ENCODE measurements at places on chromosomes 7 and 10. TPM values are rescaled to one million over a fixed set of nuclear protein-coding genes. Genes with fewer than 3 reads are reported as not detected.

GRCh38 chr7:47751043-47751442 is 169.1 kb upstream of the TNS3 start:
- DNase-seq, result no peak

CHST3 gene
- total RNA-seq, result 15.4 TPM

- no peak for DNase-seq
These were observed 47.8 kb upstream of the PARD3 start for GRCh38 chr10:34862892-34863291.

- no peak for DNase-seq
These were observed 279.8 kb downstream of the KCNMA1 start for GRCh38 chr10:77357611-77358310.

TLX1 gene
- not detected for total RNA-seq

GRCh38 chr10:5314840-5315239 is 49.9 kb upstream of the UCN3 start:
- DNase-seq, result no peak

ADCY1 gene
- total RNA-seq, result 5.0 TPM

DNA sequence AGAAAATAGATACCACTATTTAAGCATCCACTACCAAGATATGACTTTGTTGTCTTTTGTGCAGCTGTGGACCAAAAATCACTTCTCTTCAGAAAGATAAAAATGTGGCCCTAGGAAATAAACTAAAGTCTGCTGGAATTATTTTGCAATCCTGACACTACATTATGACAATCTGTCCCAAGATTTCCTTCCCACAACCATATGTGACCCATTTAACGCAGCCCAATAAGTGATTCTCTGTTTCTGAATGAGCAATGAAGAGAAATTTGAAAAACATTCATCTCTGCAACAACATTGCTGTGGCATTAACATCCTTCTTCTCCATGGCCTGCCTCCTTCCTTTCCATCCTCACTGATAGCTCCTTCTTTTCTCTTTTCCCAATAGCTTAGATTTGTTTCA is 212.0 kb downstream of the TSPAN12 start:
- no peak for DNase-seq

VAX1 gene
- not detected for total RNA-seq

DNA sequence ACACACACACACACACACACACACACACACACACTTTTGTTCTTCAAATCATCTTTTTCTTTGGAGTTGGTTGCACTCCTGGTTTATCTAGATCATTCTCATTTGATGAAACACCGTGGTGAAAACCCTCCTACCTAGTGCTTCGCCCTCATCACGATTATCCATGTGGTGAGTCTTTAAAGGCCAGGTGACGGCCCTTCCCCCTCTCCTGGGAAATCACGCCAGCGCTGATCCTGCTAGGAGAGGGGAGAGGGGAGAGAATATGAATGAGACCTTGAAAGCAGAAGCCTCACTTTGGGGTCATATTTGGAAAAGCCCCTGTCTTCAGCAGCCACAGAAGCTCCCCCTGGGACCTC is 103.9 kb upstream of the LRRC4 start:
- DNase-seq, result no peak

UCN3 gene
- not detected for total RNA-seq

NCF1 gene
- 6.0 TPM for total RNA-seq

DNA sequence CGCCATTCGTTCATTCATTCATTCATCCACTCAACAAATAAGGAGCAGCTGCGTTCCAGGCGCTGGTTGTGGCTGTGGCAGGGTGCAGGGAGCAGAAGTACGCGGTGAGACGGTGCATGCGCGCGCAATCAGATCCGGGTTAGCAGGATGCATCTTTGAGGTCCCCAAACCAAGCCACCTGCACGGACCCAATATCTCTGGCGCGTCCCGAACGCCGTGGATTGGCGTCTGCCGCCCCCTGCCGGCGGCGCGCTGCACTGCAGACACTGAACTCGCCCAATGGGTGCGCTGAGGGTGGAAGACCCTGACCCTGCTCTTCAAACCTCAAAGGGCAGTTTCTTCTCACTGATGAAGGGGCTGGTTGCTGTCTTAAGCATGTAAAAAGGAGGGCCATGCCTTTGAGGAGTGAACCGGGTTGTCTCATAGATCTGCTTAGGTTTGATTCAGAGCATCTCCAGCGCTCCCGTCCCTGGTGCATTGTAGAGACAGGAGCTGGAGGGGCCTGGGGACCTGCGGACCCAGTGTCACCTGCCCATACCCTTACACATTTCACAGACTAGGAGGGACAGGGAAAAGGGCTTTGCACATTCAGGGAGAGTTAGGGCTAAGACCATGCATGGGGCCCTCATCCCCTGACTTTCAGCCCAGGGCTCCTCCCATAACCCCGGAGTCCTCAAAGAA is 102.5 kb downstream of the RAMP3 start:
- peak; percentile 77 for DNase-seq

CUZD1 gene
- 0.11 TPM for total RNA-seq

GRCh38 chr7:151135866-151136843 is 31.3 kb downstream of the GBX1 start:
- DNase-seq, result peak; percentile 27

GRCh38 chr10:126090443-126090842 is 194.1 kb downstream of the FANK1 start:
- DNase-seq, result no peak

SLC26A4 gene
- total RNA-seq, result 0.46 TPM

- no peak for DNase-seq
These were observed 148.8 kb downstream of the FAM107B start for GRCh38 chr10:14625765-14626525.

DNA sequence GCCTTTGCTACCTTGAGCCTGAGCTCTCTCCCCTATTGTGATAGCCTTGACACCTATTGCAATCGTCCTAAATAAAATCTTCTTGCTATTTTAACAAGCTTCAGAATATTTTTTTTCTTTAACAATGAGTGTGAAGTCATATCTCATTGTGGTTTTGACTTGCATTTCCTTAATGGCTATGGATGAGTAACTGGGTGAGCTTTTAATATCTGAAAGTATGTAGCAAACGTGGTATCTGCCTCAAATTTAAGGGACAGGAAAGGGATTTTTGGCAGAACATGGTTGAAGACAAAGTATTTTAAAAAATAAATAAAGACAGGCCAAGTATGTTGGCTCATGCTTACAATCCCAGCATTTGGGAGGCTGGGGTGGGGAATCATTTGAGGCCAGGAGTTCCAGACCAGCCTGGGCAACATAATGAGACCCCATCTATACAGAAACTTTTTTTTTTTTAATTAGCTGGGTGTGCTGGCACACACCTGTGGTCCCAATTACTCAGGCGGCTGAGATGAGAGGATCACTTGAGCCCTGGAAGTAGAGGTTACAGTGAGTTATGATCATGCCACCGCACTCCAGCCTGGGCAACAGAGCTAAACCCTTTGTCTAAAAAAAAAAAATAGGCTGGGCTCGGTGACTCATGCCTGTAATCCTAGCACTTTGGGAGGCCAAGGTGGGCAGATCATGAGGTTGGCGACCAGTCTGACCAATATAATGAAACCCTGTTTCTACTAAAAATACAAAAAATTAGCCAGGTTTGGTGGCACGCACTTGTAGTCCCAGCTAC is 319.3 kb upstream of the NRP1 start:
- DNase-seq, result no peak

GRCh38 chr10:26738301-26738911 is 40.9 kb downstream of the PDSS1 start:
- DNase-seq, result no peak

GRCh38 chr10:131088619-131089018 is 222.9 kb downstream of the TCERG1L start:
- DNase-seq, result no peak

Measured in Right ventricle myocardium superior (tissue), 1 donor.